ENCODE measurements at places on chromosomes 1 and 21.

- no peak for DNase-seq
Observed at GRCh38 chr21:41477641-41478318, 30.2 kb downstream of the TMPRSS2 start.

- DNase-seq: no peak
Observed at GRCh38 chr1:170893655-170894297, 41.6 kb upstream of the MROH9 start.

- no peak for DNase-seq
Observed at GRCh38 chr21:27168084-27168483, 201.2 kb upstream of the ADAMTS5 start.

DNA sequence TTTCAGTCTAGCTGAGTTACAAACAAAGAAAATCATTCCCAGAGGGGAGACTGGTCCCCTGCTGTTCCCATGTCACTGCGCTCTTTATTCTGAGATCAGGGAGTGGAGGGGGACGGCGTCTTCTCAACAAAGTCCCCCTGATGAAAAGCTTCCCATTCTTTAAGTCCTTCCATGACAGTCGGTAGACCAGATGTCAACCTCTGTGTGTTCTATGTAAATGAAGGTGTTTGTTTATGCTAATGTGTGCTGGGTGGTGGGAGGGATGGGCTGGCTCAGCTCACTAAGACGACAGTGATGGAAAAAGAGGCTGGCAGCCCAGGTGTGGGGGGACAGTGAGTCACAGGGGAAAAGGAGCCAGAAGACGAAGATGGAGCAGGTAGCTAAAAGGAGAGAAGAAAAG lies 148.2 kb upstream of the KLHDC7A start:
- no peak for DNase-seq

- DNase-seq: no peak
Observed at GRCh38 chr1:118290571-118290970, 105.5 kb upstream of the SPAG17 start.

DNA sequence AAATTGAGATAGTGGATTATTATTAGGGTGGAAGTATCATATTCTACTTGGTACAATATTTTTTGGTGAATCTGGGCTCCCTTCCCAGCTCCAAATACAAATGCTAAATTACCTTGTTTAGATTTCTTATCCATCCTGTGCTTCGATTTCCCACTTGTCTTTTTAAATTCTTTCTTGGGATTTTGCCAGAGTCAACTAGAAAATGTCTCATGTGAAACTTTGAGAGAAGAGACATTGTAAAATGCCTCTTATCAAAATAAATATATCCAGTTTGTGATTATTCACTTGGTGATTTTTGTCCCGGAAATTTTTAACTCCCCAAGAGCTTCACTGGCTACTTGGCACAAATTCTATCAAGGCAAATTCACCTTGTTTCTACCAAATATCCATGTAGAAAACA lies 202.0 kb downstream of the FMN2 start:
- no peak for DNase-seq

DNA sequence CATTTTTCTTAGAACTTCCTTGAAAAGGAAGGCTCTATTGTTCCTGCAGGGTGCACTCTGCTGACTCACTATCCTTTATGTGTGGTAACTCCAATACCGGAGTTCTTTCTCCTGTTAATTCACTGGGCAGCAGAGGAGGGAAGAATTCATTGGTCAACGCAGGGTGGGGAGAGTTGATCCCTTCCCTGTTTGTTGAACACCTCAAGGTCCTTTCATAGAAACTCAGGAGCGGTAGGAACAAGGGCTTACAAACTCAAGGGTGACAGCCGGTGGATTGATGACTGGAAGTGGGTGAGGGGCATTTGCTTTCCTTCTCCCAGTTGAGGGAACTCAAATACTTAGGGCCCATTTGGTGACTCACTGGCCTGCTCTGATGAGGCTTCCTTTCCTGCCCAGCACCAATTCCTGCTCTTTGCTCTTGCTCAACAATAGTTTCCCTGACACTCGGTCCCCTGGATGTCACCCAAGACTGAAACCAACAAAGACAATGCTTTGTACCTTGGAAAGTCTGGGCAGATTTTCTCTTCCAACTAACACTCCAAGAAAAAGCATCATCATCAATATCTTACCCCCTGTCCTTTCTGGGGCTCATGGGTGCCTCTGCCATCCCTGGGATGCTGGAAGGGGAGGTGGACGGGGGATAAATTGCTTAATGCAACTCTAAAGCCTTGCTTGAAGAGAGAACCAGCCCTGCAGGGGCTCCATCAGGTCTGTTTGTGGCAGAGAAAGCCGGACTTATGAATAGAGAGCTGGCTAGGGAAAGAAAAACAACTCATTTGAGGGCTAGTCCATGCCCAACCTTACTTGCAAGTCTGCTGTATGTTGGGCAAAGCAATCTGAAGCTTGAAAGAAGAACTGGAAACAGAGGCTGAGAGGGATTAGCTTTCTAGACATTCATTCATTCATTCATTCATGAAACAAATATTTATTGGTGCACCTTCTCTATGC lies 9.3 kb downstream of the SLC26A9 start:
- DNase-seq: no peak

DNA sequence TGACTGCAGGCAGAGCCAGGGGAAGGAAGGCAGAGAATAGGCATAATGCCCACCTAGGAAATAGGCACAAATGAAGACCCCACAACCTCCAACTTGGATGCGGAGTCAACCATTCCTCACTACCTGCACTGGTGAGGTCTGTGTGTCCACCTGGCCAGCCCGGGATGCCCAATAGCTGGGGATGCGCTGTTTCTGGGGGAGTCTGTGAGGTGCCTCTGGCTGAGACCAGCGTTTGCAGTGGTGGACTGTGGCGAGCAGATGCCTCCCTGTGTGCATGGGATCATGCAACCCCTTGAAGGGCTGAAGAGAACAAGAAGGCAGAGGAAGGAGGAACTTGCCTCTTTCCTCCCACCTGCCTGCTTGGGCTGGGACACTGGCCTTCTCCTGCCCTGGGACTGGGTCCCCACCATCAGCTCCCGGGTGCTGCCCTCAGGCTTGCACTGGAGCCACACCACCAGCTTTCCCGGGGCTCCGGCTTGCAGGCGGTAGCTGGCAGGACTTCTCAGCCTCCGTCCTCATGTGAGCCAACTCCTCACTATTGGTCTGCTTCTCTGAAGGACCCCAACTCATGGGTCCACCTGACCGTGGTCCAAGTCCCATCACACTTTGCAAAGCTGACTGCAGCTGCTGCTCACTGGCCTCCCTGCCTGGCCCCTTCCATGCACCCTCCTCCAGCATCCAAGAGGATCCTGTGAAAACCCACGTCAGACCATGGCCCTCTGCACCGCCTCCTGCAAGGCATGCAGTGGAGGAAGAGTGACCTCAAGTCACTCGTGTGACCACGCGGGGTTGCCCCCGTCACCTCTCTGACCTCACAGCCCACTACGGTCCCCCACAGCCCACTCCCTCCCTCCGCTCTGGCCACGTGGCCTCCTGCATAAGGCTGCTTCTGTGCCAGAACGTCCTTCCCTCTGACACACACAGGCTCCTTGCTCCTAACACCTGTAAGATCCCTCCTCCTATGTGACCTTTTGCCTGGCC lies 2.7 kb upstream of the PDE9A start:
- DNase-seq: no peak

DNA sequence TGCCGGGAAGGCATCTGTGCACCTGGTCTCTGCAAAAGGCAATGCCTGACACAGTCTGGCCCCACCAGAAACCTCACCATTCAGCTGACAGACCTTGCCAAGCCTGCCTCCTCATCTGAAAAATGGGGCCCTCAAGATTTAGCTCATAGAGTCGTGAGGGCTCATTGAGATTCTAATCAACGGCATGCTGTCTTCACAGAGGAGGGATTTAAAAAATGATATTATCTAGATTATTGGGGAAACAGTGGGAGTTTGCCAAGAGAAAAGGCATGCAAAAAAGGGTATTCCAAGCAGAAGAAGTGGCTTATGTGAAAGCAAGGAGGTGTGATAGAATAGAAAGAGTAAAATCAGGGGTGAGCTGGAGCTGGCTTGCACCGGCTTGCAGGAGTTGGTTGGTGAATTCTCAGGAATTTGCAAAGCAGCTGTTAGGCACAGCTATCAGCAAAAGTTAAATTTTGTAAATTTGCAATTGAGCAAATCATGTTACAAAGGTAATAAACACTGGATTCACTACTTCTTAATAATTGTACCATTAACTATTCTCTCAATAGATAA lies 91.7 kb upstream of the WNT4 start:
- DNase-seq: no peak

GRCh38 chr1:19661721-19662228 lies 2.9 kb upstream of the HTR6 start:
- DNase-seq: no peak

GRCh38 chr1:36741066-36741465 lies 258.4 kb upstream of the CSF3R start:
- DNase-seq: no peak

DNA sequence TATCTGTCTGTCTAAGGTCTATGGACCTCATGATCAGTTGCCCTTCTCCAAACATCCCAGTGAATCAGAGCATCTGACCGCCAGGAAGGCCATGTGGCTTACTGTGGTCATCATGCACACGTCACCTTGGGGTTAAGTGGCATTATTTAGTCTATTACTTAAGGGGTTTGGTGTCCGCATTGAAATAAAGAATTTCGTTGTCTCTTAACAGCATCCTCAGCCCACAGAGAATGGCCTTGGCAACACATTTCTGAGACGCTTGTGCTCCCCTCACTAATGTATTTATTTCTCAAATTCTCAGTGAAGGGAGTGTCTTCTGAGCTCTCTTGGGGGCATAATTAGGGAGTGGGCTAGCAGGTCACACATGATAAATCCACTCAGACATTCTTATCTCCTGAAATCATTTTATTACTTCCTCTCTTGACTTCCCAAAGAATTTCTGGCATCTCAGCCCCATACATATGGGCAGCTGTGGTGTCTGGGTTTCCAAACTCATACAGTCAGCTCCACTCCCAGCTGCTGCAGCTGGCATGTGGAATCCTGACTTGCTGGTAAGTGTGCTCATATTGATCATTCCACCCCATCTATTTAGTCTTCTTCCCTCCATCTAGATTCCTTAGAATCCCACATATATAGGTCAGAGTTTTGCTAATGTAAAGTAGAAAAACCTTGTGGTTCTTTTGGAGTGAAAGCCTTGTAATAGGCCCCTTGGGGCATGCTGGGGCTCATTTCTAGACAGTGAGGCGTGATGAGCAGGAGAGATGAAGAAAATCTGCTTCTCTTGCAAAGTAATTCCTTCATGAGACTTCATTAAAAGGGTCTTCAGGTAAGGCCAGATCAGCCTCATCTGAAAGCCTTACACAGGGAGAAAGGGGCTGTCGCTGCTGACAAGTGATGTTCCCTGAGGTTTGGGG lies 110.5 kb downstream of the HHAT start:
- DNase-seq: no peak

- DNase-seq: no peak
Observed at GRCh38 chr1:184279911-184280458, 106.8 kb upstream of the C1orf21 start.

DNA sequence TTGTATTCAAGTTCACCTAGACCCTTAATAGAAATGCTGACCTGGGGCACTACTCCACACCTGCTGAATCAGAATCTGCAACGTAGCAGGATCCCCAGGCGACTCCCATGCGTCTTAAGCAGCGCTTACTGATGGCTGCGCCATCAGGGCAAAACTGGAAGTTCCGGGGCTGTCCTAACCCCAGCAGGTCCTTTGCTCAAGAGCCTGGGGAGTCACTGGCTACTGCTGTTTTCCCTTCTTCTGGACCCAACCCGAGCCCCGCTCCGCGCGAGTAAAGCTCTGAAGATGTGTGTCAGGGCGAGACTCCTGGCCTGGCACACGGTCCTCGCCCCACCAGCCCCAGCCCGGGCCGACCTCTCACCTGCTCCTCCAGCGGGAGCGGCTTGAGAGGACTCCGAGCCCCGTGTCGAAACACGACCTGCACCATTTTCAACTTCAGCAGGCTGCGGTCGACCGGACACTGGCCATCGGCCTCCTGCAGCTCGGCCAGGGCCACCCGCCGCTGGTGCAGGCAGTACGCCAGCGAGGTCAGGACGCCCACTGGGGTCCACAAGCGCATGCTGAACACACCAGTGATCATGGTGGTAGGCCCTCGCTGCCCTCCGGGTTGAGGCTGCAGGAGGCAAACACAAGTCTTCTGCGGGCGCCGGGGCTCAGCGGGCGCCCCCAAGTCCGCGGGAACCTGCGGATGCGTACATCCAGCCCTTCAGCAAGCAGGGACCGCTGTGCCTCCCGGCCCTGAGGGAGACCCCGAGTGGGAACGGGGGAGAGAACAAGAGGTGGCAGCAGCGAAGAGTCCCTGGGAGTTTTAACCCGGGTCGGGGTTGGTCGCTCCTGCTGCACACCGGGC lies 630 bp downstream of the ACP6 start:
- no peak for DNase-seq

DNA sequence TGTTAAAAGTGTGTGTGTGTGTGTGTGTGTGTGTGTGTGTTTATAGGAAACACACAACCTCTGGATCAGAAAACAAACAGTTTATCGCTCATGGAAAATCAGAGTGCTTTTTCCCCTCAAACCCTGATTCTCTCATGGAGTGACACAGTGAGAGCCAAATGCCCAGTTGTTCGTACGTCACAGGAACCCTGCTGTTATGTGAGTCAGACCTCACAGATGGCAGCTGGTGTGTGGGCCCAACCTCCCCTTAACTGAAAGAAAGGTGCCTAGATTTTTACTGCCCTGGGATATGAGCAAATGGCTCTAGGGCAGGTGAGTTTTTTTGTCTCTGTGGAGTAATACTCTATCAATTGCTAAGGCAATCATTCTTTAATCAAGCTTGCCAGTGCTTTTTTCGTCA lies 1788.1 kb downstream of the BRINP3 start:
- DNase-seq: no peak

DNA sequence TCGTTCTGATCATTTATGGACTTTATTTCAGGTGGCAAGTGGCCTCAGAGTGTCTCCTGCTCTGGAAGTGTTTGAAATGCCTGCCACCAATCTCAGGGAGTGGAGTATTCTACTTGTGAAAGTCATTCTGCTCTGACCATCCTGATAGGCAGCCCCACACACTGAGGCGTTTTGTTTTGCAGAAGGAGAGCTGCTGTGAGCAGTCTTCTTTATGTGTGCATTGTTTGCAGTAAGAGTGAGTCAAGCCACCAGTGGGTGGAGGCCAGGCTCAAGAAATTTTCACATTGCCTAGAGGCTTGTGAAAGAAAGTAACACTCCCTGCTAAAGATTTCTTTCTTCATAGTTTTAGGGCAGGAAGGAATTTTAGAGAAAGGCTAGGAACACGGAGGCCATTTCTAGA lies 204.4 kb downstream of the SLC35F3 start:
- no peak for DNase-seq

GRCh38 chr1:60831780-60832179 lies 250.6 kb upstream of the NFIA start:
- DNase-seq: no peak

DNA sequence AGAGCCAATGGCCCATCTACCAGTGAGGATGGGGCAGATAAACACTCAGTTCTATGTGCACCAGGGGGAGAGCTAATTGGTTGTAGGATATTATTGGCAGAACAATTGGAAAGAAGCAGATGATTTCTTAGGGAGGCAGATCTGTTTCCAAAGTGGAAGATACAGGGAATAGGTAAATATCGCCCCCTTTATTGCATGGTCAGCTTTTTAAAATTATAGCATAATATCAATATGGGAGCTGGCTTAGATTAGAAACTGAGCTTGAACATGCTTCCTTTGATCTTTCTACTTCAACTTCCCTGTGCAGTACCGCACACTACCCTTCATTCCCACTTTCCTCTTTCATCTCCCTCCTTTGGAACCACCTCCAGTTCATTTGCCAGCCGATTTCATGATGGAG lies 64.0 kb upstream of the PLXNA2 start:
- DNase-seq: no peak
